ENCODE measurements at places on chromosomes 1 and 21. TPM values are rescaled to one million over a fixed set of nuclear protein-coding genes. Genes with fewer than 3 reads are reported as not detected.

The KCNH1 gene
- not detected for polyA plus RNA-seq

The HSD3B2 gene
- not detected for polyA plus RNA-seq

The UMODL1 gene
- not detected for polyA plus RNA-seq

The FAM43B gene
- not detected for polyA plus RNA-seq

The RGS1 gene
- 35.7 TPM for polyA plus RNA-seq
